ENCODE measurements at places on chromosomes 7 and 10. TPM values are rescaled to one million over a fixed set of nuclear protein-coding genes. Genes with fewer than 3 reads are reported as not detected.

GPC2 gene
- total RNA-seq, result not detected

PNLIPRP3 gene
- not detected for total RNA-seq

SAMD9 gene
- 3.7 TPM for total RNA-seq

FXYD4 gene
- not detected for total RNA-seq

PPP1R9A gene
- total RNA-seq, result 24.1 TPM

HOXA1 gene
- not detected for total RNA-seq

METTL27 gene
- total RNA-seq, result 1.2 TPM

ACTA2 gene
- total RNA-seq, result 86.7 TPM

DNA sequence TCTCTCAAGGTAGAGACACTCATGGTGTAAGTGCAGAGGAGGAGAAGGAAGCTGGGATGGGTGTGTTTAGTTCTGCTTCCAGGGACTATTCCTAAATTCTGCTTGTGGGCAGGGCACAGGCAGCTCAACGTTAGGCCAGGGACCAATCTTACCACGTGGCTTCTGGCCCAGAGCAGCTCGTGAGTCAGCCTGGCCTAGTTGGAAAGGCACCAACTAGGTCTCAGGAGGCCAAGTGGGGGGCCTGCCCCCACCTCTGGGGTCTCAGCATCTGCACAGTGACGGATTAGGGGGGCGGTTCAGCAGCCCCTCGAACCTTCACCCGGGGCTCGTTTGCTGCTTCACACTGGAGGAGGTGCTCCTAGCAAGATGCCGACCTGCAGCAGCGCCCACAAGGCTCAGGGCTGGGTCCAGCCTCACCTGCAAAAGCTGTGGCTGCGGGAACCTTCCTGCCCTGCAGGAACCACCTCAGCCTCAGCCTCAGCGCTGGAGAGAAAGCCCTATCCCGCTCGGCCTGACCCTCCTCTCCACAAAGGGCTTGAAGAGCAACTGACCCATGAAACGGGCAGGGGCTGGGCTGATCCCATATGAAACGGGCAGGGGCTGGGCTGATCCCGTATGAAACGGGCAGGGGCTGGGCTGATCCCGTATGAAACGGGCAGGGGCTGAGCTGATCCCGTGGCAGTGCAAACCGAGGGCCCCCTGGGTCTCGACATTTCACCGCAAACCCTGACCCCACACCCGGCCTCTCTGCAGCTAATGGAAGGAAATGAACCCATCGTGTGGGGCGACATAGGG lies 447.4 kb downstream of the DNAJB6 start:
- DNase-seq, result no peak
- peaks cover 20% of the 10 kb centered on the region for H3K27me3 ChIP-seq
- no peak overlapping the region for H3K4me3 ChIP-seq
- H3K4me1 ChIP-seq, result no peaks in the 10 kb centered on the region

- H3K4me3 ChIP-seq, result peak within 1 kb of the TSS; percentile 57
- DNase-seq, result peak; percentile 73
- H3K4me1 ChIP-seq, result peaks cover 14% of the 10 kb centered on the region
- H3K36me3 ChIP-seq, result no peaks in the 10 kb centered on the region
- H3K27me3 ChIP-seq, result no peaks in the 10 kb centered on the region
Measured at GRCh38 chr7:83162402-83163256, at the start of gene PCLO. Gene PCLO (minus strand): TSS chr7:83162884. CDS start chr7:83162592, 292 bp downstream.

DNA sequence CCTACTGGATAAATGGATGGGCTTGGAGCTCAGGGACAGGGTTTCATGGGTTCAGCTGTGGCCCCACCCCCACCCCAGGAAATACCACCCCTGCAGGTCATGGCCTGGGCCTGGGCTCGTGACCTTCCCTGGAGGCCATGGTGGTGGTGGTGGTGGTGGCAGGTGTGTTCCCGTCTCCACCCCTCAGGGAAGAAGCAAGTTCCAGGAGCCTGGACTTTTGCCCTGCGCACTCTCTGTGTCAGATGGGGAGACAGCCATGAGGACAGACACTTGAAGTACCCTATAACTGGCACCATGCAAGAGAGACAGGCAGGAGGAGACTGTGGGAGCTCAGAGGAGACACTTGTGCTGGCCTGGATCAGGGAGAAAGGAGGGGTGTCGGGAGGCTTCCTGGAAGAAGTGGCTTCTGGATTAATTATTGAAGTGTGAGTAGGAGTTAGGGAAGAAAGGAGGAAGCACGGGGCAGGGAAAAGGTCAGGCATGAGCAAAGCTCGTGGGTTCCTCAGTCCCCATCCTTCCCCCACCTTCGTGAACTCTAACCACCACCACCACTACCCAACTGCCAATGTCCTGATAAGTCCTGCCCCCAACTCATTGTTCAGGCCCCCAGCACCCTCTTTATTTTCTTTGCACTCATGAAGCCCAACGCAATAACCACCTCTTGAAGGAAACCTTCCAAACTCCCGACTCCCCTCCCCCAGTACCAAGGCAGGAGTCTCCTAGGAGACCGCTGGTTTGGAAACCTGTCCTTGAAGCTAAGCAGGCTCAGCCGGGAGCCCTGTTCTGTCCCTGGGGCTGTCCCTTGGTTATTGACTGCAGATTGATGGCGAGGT lies 8.9 kb downstream of the SH2B2 start:
- H3K27me3 ChIP-seq, result no peaks in the 10 kb centered on the region
- no peak for DNase-seq
- H3K36me3 ChIP-seq, result no peaks in the 10 kb centered on the region
- no peak overlapping the region for H3K27ac ChIP-seq
- peaks cover 3% of the 10 kb centered on the region for H3K4me1 ChIP-seq
- no peak overlapping the region for H3K4me3 ChIP-seq

GRCh38 chr7:30915005-30915601 lies 3.5 kb downstream of the AQP1 start:
- H3K4me1 ChIP-seq, result peaks cover 80% of the 10 kb centered on the region
- H3K27ac ChIP-seq, result peak overlapping the region; percentile 75
- DNase-seq, result no peak
- no peaks in the 10 kb centered on the region for H3K27me3 ChIP-seq
- peak overlapping the region; percentile 63 for H3K4me3 ChIP-seq
- H3K36me3 ChIP-seq, result no peaks in the 10 kb centered on the region

- H3K36me3 ChIP-seq, result peaks cover 6% of the 10 kb centered on the region
- DNase-seq, result no peak
- no peaks in the 10 kb centered on the region for H3K4me1 ChIP-seq
- H3K4me3 ChIP-seq, result no peak overlapping the region
- no peaks in the 10 kb centered on the region for H3K27me3 ChIP-seq
Measured at GRCh38 chr7:32515890-32516550, 20.7 kb downstream of the AVL9 start.

- H3K36me3 ChIP-seq, result no peaks in the 10 kb centered on the region
- H3K27ac ChIP-seq, result no peak overlapping the region
Measured at GRCh38 chr7:153472516-153472915, 579.7 kb upstream of the DPP6 start.

DNA sequence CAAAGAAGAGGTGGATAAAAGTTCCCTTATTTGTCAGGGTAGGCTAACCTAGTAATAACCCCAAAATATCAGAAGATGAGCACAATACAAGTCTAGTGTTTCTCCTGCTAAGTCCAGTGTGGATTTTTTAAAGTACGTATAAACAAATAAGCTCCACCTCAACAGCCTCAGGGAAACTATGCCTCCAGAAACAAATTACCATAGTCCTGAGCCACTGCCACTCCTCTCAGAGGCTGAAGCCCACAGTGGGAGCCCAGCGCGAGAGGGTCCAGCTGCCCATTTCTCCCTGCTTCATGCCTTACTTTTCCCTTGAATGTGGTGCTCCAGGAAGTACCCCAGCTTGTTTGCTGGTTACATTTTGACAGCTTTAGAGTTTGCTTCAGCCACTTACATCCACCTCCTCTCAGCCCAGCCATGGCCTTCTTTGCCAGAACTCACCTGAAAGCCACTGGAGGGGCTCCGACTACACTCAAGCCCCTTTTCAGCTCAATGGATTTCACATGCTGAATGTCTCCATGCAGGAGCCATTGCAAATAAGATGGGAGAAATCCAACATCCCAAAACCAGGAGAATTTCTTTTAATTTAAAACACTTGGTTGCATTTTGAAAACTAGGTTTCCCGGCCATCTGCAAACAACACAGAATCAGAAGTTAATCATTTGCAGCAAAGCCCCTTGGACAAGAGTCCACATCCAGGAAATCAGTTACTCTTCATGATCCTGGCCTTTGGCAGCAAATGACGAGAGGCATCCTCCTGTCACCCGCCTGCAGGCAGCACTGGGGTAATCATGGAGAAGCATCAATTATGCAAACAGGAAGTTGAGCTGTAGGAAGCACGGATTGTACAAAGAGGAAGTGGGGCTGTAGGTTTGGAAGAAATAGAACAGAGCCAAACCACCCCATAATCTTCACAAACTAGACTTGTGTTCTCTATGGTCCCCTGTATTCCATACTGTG lies 138.1 kb downstream of the HERPUD2 start:
- DNase-seq, result no peak
- no peak overlapping the region for H3K4me3 ChIP-seq
- no peaks in the 10 kb centered on the region for H3K36me3 ChIP-seq

GRCh38 chr7:51451751-51452476 lies 135.3 kb upstream of the COBL start:
- no peaks in the 10 kb centered on the region for H3K36me3 ChIP-seq
- no peak for DNase-seq
- no peaks in the 10 kb centered on the region for H3K27me3 ChIP-seq
- H3K27ac ChIP-seq, result no peak overlapping the region

GRCh38 chr10:80649183-80649582 lies 111.5 kb downstream of the SH2D4B start:
- no peak for DNase-seq
- H3K4me3 ChIP-seq, result no peak overlapping the region
- no peaks in the 10 kb centered on the region for H3K36me3 ChIP-seq
- no peak overlapping the region for H3K27ac ChIP-seq
- no peaks in the 10 kb centered on the region for H3K4me1 ChIP-seq

- H3K4me1 ChIP-seq, result no peaks in the 10 kb centered on the region
- no peak for DNase-seq
- H3K27me3 ChIP-seq, result no peaks in the 10 kb centered on the region
Measured at GRCh38 chr7:157205438-157205837, 66.7 kb downstream of the UBE3C start.

DNA sequence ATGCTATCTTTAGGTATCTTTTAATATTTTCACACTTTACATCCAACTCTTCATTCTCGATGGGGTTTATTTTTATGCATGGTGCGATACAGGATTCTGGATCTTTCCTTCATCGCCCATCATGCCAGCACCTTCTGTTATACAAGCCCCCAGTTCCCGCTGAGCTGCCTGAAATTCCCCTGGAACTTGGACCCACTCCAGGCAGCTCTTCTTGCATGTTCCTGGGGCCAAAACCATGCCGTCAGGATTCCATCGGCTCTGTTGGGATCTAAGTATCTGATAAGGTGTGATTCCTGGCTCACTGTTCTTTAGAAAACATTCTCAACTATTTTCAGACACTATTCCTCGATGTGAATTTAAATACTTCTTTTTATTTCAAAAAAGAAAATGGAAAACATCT lies 40.5 kb upstream of the PPP2R2D start:
- H3K27me3 ChIP-seq, result peaks cover 7% of the 10 kb centered on the region
- H3K27ac ChIP-seq, result no peak overlapping the region

DNA sequence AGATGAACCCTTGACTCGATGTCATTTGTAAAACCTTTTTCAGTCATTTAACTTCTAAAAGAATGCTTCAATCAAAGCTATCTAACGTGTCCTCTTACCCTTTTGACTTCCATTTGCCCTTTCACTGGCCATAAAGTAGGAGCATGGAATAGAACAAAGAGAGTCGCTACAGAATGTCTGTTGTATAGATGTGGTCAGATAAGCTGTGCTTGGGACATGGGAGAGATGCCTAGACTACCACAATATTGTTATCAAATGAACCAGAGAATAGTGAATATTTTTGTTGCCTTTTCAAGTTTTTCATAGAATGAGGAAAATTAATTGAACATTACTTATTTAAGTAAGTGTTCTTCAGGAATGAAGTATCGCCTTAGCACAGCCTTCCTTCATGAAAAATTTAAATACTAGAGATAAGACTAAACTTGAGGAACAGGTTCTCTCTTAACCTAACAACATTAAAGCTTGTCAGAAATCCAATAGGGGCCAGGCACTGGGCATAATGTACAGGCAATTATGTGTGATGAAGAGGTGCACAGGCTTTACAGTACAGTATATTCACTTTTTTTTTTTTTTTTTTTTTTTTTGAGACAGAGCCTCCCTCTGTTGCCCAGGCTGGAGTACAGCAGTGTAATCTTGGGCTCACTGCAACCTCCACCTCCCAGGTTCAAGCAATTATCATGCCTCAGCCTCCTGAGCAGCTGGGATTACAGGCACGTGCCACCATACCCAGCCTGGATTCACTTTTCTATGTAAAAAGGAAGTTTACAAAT lies 7.5 kb upstream of the KMT2E start:
- H3K4me1 ChIP-seq, result peaks cover 82% of the 10 kb centered on the region
- no peak for DNase-seq
- peaks cover 4% of the 10 kb centered on the region for H3K36me3 ChIP-seq
- no peak overlapping the region for H3K4me3 ChIP-seq
- H3K27ac ChIP-seq, result peak overlapping the region; percentile 2
- H3K27me3 ChIP-seq, result no peaks in the 10 kb centered on the region

GRCh38 chr10:62813453-62813852 lies 2.7 kb downstream of the EGR2 start:
- peaks cover 24% of the 10 kb centered on the region for H3K4me1 ChIP-seq
- no peak overlapping the region for H3K4me3 ChIP-seq
- DNase-seq, result no peak
- H3K27me3 ChIP-seq, result peaks cover 7% of the 10 kb centered on the region
- no peak overlapping the region for H3K27ac ChIP-seq
- H3K36me3 ChIP-seq, result peaks cover 9% of the 10 kb centered on the region

DNA sequence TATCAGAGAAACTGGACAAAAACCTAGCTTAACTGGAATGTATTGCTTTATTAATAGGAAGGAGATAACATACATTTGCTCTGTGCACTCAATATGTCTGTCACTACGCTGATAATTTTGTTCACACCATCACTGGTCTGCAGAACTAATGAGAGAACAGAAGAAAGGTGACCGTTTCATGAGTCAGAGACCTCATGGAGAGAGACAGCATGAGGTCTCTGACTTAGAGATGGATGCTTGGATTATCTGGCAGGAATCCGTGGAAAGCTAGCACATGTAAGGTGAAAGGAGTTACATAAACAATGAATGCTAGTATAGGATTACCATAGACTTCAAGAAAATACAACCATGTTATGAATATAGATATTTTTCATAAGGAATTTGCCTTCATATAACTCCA lies 947.3 kb downstream of the IPMK start:
- DNase-seq, result no peak
- no peak overlapping the region for H3K27ac ChIP-seq
- no peaks in the 10 kb centered on the region for H3K36me3 ChIP-seq
- no peaks in the 10 kb centered on the region for H3K27me3 ChIP-seq
